ENCODE measurements at places on chromosomes 12 and 14.

DNA sequence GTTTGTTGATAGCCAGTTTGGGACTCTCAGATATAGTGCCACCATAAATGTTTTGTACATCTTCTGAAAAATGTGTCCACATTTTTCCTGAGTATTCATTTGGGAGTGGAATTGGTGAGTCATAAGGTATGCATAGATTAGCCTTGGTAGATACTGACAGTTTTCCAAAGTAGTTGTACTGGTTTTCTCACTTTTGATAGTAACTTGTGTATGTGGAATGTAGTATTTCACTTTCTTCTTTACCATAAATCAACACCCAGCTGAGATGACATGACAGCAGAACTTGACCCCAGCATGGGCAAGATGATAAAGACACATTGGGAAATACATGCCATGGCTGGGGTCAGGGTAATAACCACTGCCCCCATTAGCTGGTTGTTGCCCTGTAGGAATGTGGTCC lies 5.4 kb downstream of the FBXW8 start:
- peak; percentile 9 for DNase-seq

DNA sequence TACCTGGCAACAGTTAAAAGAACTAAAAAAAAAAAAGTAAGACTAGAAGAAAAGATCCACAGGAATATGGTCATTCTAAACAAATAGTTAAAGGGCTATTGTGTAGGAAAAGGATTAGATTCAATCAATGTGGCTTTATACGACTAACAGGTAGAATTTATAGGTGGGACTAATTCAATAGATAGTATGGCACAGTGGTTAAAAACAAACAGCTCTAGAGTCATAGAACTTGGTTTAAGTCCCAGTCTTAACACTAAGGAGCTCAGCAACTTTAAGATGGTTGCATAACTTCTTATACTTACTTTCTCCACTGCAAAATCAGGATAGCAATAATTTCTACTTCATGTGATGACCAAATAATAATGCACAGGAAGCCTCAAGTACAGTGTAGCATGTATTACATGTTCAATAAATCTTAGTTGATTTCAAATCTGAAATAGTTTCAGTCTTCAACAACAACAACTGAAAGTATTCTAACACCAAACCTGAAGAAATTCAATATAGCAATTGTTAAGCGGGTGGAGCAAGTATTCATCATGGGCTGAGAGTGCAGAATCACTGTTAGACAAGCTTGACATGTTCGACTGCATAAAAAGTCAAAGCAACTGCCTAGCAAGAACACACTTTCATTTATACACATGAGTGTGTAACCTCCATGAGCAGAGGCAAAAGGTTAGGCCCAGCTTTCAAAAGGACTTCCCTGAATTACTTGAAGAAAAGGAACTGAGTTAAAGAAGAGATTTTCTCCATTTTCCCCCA lies 50.4 kb downstream of the ITPR2 start:
- DNase-seq, result no peak

DNA sequence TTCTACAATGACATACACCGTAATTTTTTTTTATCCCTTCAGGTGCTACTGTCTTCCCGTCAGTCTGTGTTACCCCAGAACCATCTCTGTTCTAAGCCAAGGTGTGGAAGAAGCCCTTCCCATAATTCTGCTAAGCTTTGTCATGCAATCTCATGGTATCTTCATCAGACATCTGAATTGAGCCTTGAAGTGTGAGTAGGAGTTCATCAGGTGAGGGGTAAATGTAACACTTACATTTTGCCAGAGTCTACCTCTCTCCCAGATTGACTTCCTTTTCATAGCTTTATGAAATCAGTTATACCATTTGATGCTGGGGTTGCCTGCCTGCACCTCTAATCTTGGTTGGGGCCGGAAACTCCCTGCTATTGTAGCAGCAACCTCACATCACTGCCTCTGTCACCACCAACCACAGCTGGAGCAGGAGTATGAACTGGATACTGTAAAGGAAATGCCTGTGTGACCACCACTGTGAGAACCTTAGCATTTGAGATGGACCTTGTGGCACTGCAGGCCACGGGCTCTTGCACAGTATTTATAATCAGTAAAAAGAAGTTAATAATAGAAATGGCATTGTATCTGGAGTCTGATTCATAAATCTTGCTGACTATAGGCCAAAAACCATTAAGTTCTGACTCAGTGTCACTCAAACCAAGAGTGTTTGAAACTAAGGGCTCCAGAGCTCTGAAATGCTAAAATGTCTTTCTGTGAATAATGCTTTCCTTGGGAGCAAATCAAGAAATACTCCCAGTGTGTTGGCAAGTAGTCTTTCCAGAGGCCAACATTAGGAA lies 58.7 kb upstream of the STK38L start:
- DNase-seq, result no peak

GRCh38 chr12:84904051-84904450 lies 8.5 kb downstream of the SLC6A15 start:
- no peak for DNase-seq

DNA sequence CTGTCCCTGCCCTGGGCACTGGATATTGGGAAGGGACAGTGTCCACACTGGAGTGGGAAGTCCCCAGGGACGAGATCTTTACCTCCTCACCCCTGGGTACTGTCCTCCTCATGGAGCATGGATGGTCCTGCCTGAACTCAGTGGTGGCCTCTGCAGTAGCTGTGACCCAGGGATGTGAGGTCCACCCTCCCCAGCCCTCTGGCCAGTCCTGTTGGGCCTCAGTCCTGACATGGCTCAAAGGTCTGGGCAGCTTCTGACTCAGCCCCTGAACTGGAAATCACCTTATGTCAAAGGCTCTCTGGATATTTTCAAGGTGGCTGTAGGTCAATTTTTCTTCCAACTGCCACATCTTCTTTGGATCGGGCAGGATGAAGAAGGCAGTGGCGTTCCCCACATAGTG lies 24.4 kb downstream of the SERPINA1 start:
- DNase-seq, result no peak

GRCh38 chr14:68623307-68623706 lies 169.6 kb downstream of the ZFP36L1 start:
- DNase-seq, result no peak
